ENCODE measurements at places on chromosomes 1 and 21.

DNA sequence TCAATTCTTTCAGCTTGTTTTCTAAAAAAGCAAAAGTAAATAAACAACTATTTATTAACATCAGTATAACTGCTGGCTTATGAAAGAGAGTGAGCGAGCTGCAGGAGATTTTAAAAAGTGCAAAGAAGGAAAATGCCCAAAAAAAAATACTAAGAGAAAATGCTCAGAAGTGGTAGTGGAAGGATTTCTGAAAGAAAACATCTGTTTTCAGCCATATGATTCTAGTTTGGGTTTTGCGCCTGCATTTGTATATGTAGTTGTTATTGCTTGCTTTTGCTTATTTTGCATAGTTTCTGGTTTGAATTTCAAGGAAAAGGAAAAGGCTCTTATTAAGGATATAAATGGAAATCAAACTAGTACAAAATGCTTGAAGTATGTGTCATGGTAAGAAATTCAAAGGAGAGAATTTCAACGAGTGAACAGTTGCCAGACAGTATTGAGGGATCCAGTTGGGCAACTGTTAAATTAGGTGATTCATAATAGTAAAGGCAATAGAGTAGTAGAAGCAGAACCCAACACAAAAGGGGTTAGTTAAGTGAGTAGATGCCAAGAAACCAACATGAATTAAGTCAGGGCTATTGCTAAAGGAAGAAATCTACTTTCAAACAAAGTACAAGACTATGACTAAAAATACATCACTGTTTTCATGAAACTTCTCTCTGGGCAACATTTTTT is 1.2 kb downstream of the GBP5 start:
- DNase-seq, result no peak

DNA sequence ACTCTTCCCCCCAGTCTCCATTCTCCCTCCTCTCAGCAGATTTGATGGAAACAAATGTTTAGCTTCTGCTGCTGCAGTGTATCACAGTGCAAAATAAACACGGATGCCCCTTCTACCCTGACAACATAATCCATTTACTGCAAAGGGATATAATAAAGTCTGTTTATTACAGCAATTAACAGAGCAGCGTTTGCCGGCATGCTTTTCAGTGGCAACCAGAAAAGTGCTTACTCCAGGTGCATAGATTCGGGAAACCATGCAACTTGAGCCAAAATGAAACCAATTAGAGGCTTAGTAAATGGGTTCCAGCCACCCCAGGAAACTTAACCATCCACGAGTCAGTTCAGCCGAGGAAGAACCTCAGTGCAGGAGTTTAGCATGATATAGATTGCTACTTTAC is 12.9 kb upstream of the LEMD1 start:
- no peak for DNase-seq

- DNase-seq, result no peak
Observed at GRCh38 chr1:213585959-213586586, 401.7 kb upstream of the PROX1 start.

- DNase-seq, result no peak
Observed at GRCh38 chr1:222616525-222616924, 1.4 kb upstream of the MIA3 start.

GRCh38 chr1:9044236-9044635 is 18.0 kb upstream of the SLC2A7 start:
- DNase-seq, result no peak

GRCh38 chr1:168319691-168320090 is 39.0 kb downstream of the TBX19 start:
- DNase-seq, result no peak

- no peak for DNase-seq
Observed at GRCh38 chr1:84103197-84103992, 40.7 kb upstream of the PRKACB start.

DNA sequence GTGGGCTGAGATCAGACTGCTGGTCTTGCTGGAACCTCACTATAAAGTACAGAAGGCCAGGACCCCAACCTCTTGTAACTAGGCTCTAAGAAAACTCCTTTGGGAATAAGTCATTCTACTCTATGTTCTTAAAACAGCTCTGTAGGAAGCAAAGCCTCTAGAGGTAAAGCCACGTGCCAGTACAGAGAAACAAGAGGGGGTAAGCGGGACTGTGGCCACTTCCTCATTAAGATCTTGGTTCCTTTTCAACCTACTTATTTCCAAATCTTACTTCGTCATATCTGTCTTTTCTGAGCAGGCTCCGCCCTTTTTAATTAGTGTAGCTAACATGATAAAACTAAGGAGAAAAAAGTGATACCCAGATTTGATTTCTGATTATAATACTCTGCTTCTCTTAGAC is 3.8 kb downstream of the NCSTN start:
- no peak for DNase-seq

- no peak for DNase-seq
Observed at GRCh38 chr1:55418208-55419000, 203.2 kb upstream of the USP24 start.

DNA sequence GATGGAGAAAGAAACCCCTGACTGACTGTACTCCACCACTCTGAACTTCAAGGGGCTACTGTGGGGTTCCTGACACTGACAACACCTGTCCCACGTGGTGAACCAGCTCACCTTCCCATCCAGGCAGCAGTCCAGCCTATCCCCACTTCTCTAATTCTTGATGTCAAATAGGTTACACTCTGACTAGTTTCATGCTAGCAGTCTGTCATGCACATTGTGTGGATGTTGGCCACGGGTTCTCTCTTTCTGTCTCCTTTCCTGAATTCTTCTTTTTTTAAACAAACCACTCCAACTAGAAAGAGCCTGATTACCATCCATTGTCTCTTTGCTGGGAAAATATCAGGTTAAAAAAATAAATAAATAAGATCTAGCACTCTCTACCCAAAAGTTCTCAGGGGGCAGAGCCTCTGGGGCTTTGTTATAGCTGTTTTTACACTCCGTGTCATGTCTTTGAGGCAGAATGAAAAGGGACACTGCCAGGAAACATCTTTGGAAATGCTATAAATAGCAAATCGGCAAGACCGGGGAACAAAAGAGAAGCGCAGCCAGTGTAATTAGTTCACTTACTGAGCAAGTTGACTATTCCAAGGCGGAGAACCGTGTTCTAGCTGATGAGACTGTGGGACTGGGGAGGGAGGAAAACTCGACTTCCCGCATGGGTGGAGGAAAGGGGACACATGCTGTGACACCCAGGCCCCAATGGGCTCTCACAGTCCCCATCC is 356.1 kb downstream of the OMA1 start:
- DNase-seq, result no peak

DNA sequence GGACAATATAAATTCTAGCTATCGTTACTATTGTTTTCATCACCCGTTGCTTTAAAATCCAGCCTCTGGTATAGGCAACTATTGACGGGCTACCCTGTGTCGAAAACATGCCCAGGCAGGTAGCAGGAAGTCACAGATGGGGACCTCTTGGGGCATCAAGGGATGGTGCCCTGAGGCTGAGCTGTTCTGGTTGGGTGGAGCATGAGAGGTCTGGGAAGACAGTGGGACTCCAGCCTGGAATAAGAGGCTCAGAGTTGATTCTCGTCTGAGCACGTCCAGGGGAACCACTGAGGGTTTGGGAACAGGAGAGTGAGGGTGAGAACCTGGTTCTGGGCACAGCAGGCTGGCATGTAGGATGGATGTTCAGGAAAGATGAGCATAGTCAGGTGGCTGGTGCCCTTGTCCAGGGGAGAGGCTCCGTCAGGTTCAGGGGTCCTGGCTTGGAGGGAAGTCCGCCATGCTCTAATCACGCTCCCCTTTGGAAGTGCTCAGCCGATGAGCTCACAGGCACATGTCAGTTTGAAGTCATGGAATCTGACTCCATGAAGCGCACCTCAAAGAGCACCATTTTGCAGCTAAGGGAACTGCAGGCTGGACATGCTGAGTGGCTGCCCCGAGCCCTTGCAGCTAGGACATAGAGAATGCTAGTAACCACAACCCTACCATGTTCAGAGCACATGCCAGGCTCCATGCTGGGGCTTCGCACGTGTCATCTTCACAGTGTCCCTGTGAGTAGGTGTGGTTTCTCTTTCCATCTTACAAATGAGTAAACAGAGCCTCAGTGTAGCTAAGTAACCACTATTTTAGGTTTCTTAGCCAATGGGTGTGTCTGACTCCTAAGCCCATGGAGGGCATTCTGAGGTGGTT is 21.0 kb downstream of the PCSK9 start:
- DNase-seq, result no peak

DNA sequence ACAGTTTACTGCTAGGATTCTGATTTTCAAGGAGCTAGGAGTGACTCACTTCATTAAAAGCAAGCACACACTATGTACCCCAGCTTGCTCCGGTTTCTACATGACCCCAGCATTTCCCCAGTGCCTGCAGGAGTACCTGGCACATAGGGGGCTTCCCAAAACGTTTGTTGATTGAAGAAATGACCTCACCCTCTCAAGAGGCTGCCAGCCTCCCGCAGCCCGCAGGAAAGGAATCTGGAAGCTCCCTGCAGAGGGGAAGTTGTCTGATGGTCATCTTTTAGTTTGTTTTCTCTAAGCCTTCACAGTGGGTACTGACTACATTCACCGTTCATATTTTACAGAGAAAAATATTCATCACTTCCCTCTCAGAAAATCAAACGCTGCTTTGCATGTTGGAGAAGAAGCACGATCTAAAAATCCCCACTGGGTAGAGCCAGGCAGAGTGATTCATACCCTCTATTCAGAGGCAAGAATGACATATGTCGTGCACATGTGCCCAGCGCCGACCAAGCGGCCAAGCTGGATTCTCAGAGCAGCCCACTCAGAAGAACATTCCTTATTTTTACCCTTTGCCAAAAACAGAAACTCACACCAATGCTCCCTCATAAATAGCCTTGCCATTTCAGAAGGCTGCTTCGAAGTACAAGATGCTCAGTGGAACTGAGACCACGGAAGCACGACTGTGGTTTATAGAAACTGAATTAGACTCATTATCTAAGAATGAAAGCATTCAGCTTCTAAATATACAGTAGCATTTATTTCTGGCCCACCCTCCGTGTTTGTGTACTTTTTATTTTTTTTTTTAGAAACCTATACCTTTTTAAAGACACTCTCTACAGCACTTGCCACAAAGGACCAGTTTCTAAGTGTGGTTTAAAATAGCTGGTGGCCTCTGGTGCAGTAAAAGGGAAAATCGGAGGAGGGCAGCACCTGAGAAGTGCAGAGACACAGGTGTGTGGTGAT is 143.2 kb downstream of the MIS18A start:
- no peak for DNase-seq

DNA sequence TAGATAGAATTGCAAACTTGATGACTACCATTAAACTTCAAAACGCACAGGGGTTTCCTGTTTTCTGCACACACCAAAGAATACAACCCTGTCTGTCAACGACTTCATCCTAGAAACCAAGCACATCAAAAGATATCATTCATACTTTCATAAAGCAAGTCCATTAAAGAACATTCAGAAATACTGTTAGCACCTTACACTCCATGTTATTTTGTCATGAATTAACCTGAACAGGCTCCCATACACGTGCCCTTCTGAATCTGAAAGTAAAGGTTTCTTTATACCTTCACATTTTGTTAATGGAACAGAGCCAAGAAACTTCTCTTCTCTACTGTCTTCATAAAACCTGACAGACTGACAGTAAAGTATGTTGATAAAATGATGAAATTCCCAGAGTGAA is 46.1 kb downstream of the PUM1 start:
- DNase-seq, result no peak

GRCh38 chr1:185059950-185060571 is 14.7 kb downstream of the RNF2 start:
- no peak for DNase-seq

GRCh38 chr1:81920886-81921285 is 120.2 kb downstream of the ADGRL2 start:
- no peak for DNase-seq

DNA sequence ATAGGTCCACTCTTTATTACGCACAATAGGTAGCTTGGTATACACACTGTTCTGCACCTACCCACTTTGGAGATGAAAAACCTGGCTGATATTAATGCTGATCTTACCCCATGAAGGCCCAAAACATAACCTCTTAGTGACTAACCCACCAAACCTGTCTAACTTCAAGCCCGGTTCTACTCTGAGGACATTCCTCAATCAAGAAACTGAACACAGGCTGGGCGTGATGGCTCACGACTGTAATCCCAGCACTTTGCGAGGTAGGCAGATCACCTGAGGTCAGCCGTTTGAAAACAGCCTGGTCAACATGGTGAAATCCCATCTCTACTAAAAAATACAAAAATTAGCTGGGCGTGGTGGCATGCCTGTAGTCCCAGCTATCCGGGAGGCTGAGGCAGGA is 50.5 kb downstream of the EYA3 start:
- DNase-seq, result no peak

GRCh38 chr1:184771190-184771691 is 16.6 kb upstream of the EDEM3 start:
- DNase-seq, result no peak

- DNase-seq, result no peak
Observed at GRCh38 chr1:222653178-222653827, 35.4 kb downstream of the MIA3 start.

- no peak for DNase-seq
Observed at GRCh38 chr1:14778541-14778897, 180.0 kb downstream of the KAZN start.

- DNase-seq, result no peak
Observed at GRCh38 chr1:107530543-107530942, 389.7 kb downstream of the NTNG1 start.

- no peak for DNase-seq
Observed at GRCh38 chr21:27026501-27026900, 59.6 kb upstream of the ADAMTS5 start.

GRCh38 chr1:4709641-4710040 is 55.2 kb downstream of the AJAP1 start:
- no peak for DNase-seq
